ENCODE measurements at places on chromosomes 6 and 20.

DNA sequence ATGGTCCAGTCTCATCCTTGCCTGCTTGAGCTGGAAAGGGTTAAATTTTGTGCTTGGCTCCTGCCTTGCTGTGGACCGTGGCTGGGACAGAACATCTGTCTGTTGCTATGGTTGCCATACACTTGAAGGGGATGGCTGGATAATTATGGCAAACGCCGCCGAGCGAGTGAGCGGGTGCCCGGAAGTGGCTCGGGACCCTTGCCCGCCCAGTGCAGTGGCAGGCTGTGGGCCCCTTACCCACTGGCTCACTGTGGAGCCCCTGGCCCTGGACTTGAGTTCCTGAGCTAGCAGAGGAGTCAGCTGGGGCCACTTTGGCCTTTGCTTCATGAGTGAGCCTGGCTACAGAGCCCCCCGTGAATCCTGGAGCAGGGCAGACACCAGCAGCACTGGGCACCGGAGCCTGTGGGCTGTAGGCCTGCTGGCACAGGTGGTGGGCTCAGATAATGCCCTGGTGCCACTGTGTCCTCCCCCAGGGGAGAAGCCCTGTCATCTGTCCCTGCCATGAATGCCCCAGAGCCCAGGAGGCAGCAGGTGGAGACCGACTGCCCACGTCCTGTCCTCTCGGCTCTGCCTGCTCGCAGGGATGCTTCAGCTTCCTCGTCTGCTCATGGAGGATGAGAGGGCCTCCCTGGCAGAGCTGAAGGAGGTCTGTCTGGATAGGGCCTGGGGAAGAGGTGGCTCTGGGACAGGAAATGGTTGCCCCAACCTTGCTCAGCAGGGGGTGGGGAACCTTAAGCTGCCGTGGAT lies 25.5 kb upstream of the NOL4L start:
- DNase-seq, result no peak

DNA sequence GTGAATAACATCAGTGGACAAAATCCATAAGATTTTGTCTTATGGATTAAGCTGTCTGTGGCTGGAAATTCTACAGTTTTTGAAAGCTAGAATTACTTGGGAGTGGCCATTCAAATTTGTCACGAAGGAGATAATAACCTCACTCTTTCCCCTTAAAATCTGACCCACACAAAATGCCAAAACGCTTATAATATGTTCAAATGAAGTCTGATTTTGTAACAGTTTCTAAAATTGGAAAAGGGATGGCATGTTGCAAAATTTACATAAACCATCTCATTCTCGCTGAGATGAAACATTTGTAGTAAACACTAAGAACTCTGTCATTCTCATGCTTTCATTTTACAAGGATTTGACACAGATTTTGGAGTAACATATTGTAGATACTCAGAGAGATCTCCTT lies 112.7 kb downstream of the GJA1 start:
- no peak for DNase-seq

DNA sequence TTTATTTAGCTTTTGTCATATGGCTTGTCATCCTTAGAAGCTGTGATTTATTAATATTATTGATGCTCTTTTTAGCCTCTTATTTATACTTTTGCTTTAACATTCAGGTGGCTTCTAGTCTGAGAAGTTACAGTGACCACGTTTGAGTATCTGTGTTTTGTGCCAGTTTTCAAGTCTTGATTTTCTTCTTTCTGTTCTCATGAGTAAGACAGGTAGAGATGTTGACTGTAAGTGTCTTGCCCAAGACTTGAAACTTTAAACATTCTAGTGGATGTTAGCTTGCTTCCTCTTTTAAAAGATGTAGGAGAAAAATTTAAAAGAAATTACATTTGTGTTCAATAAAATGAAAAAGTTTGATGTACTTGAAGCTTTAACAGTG lies 122.6 kb downstream of the LRRC1 start:
- DNase-seq, result no peak

DNA sequence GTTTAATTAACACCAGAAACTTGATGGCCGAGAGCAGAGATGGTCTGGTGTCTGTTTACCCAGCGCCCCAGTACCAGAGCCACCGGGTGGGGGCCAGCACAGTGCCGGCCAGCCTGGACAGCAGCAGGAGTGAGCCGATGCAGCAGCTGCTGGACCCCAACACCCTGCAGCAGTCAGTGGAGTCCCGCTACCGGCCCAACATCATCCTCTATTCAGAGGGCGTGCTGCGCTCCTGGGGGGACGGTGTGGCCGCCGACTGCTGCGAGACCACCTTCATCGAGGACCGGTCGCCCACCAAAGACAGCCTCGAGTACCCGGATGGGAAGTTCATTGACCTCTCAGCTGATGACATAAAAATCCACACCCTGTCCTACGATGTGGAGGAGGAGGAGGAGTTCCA lies 73.7 kb downstream of the SYNDIG1 start:
- no peak for DNase-seq

GRCh38 chr20:36308986-36309385 lies 2.8 kb downstream of the DLGAP4 start:
- no peak for DNase-seq

DNA sequence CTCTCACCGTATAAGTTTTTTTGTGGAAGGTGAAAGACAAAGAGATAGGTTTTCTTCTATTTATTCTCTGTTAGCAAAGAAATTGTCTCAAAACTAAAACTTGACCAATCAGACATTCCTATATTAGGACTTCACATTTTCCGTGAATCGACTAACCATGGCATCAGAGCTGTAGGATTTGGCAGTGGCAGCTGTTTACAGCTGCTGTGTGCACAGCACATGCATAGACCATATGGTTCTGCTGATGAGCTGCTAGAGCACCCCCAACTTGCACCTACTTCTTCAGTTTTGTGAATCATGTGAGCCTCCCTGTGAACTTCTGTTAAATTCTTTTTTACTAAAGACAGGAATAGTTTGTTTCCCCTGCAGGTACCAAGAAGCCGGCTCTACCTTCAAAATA lies 157.9 kb downstream of the RFX6 start:
- no peak for DNase-seq

GRCh38 chr6:146361128-146361924 lies 182.3 kb upstream of the RAB32 start:
- no peak for DNase-seq

- no peak for DNase-seq
These were observed 17.5 kb downstream of the PXDC1 start for GRCh38 chr6:3734023-3734422.

DNA sequence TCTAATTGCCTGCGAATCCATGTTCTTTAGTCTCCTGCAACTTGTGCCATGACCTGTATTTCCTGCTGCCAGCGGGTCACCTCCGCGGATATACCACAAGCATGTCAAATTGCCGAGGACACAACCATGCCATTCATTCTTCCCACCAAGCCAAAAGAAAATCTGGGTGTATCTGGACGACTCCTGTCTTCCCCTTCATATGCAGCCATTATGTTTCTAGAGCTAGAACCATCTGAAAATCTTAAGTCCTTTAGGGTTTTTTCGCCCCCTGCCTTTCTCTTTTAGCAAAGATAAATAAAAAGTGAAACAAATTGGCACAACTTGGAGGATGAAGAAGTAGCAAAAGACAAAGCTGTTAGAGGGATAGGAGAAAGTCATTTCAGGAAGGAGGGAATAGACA lies 242.6 kb downstream of the ARID1B start:
- DNase-seq, result peak; percentile 32

GRCh38 chr6:16184129-16184528 lies 54.3 kb upstream of the GMPR start:
- peak; percentile 63 for DNase-seq

DNA sequence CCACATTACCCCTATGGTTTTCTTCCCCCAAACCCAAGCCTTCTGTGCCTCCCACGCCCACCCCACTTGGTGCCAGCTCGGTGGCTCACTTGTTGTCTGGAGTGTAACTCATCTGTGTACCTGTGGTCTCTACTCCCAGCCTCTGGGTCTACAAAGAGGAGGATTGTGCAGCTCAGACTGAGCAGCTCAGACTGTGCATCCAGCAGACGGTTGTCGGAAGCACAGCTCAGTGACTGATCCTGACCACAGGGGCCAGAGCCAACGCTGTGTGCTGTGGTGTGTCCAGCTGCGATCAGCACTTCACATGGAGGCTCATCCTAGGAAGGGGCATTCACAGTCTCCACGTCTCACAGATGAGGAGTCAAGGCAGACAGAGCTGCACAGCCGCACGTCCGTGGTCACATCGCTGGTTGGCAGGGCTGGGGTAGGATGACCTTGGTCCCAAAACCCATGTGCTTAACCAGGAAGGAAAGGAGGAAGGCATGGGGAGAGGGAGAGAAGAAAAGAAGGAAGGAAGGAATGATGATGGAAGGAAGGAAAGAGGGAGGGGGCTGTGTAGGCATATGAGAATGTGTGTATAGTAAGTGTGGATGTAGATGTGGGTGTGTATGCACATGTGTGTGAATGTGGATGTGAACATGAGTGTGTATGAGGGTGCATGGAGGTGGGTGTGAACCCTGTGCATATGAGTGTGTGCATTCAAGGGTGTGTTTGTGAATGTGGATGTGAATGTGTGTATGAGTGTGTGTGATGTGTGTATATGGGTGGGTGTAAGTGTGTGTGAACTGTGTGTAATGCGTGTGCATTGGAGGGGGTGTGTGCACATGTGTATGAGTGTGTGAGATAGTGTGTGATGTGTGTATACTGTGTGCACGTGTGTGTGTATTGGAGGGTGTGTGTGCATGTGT lies 28.2 kb upstream of the STX16 start:
- DNase-seq, result no peak

- peak; percentile 82 for DNase-seq
These were observed 2.8 kb upstream of the ZSWIM1 start for GRCh38 chr20:45878076-45878761.

- no peak for DNase-seq
These were observed 21.5 kb upstream of the TMEM244 start for GRCh38 chr6:129882510-129883023.

DNA sequence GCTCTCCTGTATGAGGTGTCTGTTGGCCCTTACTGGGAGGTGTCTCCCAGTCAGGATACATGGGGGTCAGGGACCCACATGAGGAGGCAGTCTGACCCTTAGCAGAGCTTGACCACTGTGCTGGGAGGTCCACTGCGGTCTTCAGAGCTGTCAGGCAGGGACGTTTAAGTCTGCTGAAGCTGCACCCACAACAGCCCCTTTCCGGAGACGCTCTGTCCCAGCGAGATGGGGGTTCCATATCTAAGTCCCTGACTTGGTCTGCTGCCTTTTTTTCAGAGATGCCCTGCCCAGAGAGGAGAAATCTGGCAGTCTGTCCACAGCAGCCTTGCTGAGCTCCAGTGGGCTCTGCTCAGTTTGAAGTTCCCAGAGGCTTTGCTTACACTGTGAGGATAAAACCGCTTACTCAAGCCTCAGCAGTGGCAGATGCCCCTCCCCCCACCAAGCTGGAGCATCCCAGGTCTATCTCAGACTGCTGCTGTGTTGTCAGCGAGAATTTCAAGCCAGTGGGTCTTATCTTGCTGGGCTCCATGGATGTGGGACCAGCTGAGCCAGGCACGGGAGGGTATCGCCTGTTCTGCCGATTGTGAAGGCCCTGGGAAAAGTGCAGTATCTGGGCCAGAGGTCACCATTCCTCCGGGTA lies 36.3 kb upstream of the IBTK start:
- DNase-seq, result no peak

GRCh38 chr6:29813809-29814208 lies 13.8 kb upstream of the HLA-G start:
- DNase-seq, result no peak

- DNase-seq, result no peak
These were observed 115.2 kb downstream of the CEBPB start for GRCh38 chr20:50305636-50306477.

GRCh38 chr6:125100074-125100652 lies 53.4 kb upstream of the TPD52L1 start:
- DNase-seq, result no peak

- DNase-seq, result peak; percentile 24
These were observed 521 bp downstream of the CDK5RAP1 start for GRCh38 chr20:33400812-33401183.

- DNase-seq, result no peak
These were observed 46.4 kb downstream of the UTRN start for GRCh38 chr6:144331491-144331969.

- DNase-seq, result no peak
These were observed 60.5 kb downstream of the EDN1 start for GRCh38 chr6:12350644-12351170.

GRCh38 chr20:35833241-35833640 lies 61.4 kb downstream of the PHF20 start:
- no peak for DNase-seq

DNA sequence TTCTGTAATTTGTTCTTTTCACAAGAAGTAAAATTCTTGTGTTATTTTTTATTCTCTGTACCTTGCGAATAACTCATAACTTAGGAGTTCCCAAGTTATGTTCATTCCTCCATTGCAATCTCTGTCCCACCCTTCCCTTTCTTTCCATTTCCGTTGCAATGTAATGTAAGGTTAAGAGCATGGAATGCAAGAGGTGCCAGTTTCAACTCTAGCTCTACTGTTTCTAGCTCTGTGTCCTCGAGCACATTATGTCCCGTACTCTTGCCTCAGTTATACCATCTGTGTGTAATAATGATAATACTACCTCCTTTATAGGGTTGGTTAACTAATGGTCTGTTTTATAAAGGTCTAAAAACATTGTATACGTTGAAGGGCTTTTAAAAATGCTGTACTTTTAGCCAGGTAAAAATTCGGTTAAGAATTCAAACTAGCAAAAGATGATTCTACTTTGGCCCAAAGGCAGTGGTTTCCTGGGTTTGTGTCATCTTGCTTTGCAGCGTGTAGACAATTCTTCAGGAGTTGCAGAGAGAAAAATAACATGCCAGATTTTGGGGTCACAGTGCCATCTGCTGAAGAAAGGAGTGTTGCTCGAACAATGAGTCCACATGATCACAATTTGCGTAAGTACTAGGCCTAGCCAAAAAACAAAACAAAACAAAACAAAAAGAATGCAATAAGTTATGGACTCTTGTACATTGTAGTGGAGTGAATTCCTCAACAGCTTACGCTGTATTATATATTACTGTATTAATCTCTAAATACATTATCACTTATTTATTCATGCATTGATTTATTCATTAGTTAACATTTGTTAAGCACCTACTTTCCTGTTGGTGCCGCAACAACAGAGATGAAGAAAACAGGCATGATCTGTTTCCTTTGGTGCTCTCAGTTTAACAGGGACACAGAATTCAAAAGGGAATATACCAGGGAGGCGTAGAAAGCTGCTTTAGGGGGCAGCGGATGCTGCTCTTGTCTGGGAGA lies 10.0 kb upstream of the PFDN4 start:
- DNase-seq, result no peak

GRCh38 chr6:114611696-114612095 lies 268.9 kb upstream of the HS3ST5 start:
- no peak for DNase-seq

DNA sequence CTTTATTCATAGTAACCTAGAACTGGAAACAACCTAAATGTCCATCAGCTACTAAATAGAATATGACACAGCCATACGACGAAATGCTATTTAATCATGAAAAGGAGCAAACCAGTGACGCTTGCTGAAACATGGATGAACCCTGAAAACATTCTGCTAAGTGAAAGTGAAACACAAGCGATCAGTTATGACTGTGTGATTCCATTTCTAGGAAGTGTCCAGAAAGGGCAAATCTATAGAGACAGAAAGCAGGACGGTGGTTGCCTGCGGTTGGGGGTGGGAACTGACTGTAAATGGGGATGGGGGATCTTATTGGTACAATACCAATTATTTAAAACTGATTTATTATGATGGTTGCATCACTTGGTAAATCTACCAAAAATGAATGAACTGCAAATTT lies 126.8 kb downstream of the IPCEF1 start:
- DNase-seq, result no peak

Measured in hematopoietic multipotent progenitor cell treated with erythropoietin and hydrocortisone succinate and interleukin-3 and kit ligand, for 17 days (in vitro differentiated cells).